ENCODE measurements at places on chromosomes 6 and 20.

GRCh38 chr6:64233746-64234145 is 598.1 kb downstream of the PHF3 start:
- DNase-seq, result no peak
- no peaks in the 10 kb centered on the region for H3K27me3 ChIP-seq
- no peak overlapping the region for H3K4me3 ChIP-seq
- H3K36me3 ChIP-seq, result no peaks in the 10 kb centered on the region
- H3K4me1 ChIP-seq, result no peaks in the 10 kb centered on the region

DNA sequence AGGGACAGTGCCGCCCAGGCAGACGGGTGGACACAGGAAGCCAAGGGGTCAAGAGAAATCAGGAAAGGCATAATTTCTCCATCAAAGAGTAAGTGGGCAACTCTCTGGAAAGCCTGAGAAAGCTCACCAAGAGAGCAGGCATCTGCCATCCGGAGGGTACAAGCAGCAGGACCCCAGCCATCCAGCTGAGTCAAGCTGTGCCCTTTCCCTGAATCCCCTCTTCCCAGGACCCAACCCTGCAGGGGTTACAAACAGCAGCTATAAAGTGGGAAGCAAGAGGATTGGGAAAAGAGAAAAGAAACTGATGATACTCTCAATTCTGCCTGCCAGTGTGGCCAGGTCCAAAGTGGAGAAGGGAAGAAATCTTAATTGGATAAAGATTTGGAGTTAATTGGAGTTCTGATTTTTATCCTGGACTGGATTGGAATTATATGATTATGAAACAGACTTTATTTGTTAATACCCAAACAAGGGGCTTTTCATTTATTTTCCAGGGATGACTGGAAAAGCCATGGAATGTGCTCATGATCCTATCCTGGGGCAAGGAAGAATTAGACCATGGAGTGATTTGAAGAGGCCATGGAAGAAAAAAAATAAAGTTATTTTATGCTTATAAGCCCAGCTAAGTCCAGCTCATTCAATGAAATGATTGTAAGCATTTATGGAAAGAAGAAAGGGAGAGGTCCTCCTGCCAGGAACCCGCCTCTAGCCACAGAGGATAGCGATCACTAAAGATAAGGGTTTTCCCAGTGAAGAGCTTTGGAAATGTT is 34.9 kb downstream of the NHLRC1 start:
- no peak overlapping the region for H3K4me3 ChIP-seq
- H3K4me1 ChIP-seq, result no peaks in the 10 kb centered on the region
- H3K27ac ChIP-seq, result no peak overlapping the region
- no peak for DNase-seq
- H3K27me3 ChIP-seq, result no peaks in the 10 kb centered on the region

- H3K27me3 ChIP-seq, result no peaks in the 10 kb centered on the region
- H3K27ac ChIP-seq, result no peak overlapping the region
- no peak for DNase-seq
- no peaks in the 10 kb centered on the region for H3K36me3 ChIP-seq
- H3K4me1 ChIP-seq, result peaks cover 6% of the 10 kb centered on the region
Observed at GRCh38 chr6:170441316-170441715, 111.8 kb downstream of the PSMB1 start.

DNA sequence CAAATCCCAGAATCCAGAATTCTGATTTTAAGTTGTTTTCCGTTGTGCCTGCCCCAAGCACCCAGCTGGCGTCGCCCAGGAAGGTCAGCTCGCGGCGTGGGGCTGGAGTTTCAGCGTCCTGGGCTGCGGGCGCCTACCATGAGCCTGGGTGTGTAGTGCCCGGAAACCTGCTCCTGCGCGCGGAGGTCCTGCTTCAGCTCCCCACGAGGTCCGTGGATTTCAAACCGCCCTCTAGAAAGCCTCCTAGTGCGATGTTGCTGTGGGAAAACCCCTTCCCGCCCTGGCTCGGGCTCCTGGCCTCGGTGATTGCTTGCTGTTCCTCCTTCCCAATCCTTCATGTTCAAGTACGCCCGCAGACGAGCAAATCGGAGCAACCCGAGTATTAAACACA is 51.3 kb upstream of the NRN1 start:
- no peak overlapping the region for H3K27ac ChIP-seq
- no peaks in the 10 kb centered on the region for H3K4me1 ChIP-seq
- H3K36me3 ChIP-seq, result no peaks in the 10 kb centered on the region
- no peak overlapping the region for H3K4me3 ChIP-seq
- no peaks in the 10 kb centered on the region for H3K27me3 ChIP-seq

- no peak overlapping the region for H3K27ac ChIP-seq
- no peak overlapping the region for H3K4me3 ChIP-seq
- H3K27me3 ChIP-seq, result no peaks in the 10 kb centered on the region
- H3K36me3 ChIP-seq, result no peaks in the 10 kb centered on the region
- no peak for DNase-seq
- no peaks in the 10 kb centered on the region for H3K4me1 ChIP-seq
Observed at GRCh38 chr6:56399250-56399671, 151.9 kb upstream of the COL21A1 start.

GRCh38 chr6:71134929-71135642 is 153.5 kb upstream of the OGFRL1 start:
- H3K36me3 ChIP-seq, result no peaks in the 10 kb centered on the region
- DNase-seq, result no peak
- H3K4me3 ChIP-seq, result no peak overlapping the region
- no peaks in the 10 kb centered on the region for H3K27me3 ChIP-seq

DNA sequence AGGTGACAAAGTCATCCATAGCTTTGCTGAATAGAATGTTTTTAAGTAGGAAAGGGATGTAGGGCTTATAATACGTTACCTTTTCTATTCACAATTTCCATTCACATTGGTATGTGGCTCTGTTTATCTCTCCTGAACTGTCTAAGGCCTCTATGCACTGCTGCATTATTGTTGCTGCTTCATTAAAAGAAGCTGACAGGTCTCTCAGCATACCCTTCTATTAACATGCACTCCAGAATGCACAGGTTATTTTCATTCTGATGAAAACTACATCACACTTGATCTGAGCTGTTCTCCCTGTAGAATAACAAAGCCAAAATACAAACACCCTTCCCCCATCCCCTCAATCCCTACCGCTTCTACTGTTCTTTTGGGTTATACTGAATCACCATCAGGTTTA is 399.3 kb downstream of the TBC1D32 start:
- no peaks in the 10 kb centered on the region for H3K36me3 ChIP-seq
- no peaks in the 10 kb centered on the region for H3K4me1 ChIP-seq
- DNase-seq, result no peak
- H3K27me3 ChIP-seq, result no peaks in the 10 kb centered on the region

DNA sequence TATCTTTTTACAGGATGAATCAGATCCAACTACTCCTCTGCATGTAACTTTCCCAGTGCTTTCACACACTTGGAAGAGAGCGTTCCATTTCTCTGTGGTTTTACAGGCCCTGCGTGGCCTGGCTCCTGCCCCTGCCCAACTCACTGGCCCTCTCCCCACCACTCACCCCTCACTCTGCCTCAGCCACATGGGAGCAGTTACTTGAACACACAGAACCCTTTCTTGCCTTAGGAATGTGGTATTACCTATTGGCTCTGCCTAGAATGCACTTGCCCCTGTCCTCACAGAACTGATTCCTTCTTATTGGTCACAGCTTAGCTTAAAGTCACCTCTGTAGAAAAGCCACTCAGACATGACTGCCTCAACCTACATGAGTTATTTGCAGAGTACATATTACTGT is 108.4 kb downstream of the CRYBG1 start:
- H3K4me1 ChIP-seq, result no peaks in the 10 kb centered on the region
- no peak overlapping the region for H3K27ac ChIP-seq
- no peaks in the 10 kb centered on the region for H3K36me3 ChIP-seq
- peaks cover 2% of the 10 kb centered on the region for H3K27me3 ChIP-seq
- no peak overlapping the region for H3K4me3 ChIP-seq
- DNase-seq, result no peak

- DNase-seq, result no peak
- H3K27me3 ChIP-seq, result no peaks in the 10 kb centered on the region
- peaks cover 31% of the 10 kb centered on the region for H3K36me3 ChIP-seq
Observed at GRCh38 chr6:136657666-136658065, 107.4 kb upstream of the MAP7 start.

- no peaks in the 10 kb centered on the region for H3K4me1 ChIP-seq
- peaks cover 61% of the 10 kb centered on the region for H3K36me3 ChIP-seq
- no peak for DNase-seq
- H3K4me3 ChIP-seq, result no peak overlapping the region
- no peaks in the 10 kb centered on the region for H3K27me3 ChIP-seq
- H3K27ac ChIP-seq, result no peak overlapping the region
Observed at GRCh38 chr20:45426320-45427016, 10.5 kb downstream of the PIGT start.

GRCh38 chr20:13515291-13515690 is 123.4 kb downstream of the TASP1 start:
- no peaks in the 10 kb centered on the region for H3K27me3 ChIP-seq
- H3K4me3 ChIP-seq, result no peak overlapping the region
- H3K4me1 ChIP-seq, result no peaks in the 10 kb centered on the region
- peaks cover 11% of the 10 kb centered on the region for H3K36me3 ChIP-seq
- no peak for DNase-seq

- H3K27ac ChIP-seq, result no peak overlapping the region
- no peak overlapping the region for H3K4me3 ChIP-seq
- no peaks in the 10 kb centered on the region for H3K36me3 ChIP-seq
- peaks cover 31% of the 10 kb centered on the region for H3K27me3 ChIP-seq
- DNase-seq, result no peak
- H3K4me1 ChIP-seq, result no peaks in the 10 kb centered on the region
Observed at GRCh38 chr6:40341726-40342125, 245.4 kb downstream of the LRFN2 start.

DNA sequence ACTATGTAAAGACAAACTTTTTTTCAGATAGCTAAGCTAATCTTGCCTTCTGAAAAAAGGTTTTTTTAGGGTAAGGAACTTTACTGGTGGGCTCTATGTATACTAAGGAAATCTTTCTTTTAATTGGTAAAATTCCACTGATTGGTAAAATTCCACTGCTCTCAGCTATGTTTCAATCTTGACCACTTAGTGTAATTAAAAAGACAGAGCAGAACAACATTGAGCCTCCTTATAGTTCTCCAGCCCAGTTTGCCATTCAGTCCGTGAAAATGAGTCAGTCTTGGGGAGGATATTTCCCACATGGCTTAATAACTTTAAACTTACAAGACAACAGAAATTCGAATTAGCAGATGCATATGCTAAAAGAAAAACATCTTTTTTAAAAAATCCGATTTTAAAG is 92.7 kb downstream of the EYA4 start:
- H3K27ac ChIP-seq, result no peak overlapping the region
- no peak overlapping the region for H3K4me3 ChIP-seq
- H3K36me3 ChIP-seq, result no peaks in the 10 kb centered on the region
- H3K27me3 ChIP-seq, result no peaks in the 10 kb centered on the region

DNA sequence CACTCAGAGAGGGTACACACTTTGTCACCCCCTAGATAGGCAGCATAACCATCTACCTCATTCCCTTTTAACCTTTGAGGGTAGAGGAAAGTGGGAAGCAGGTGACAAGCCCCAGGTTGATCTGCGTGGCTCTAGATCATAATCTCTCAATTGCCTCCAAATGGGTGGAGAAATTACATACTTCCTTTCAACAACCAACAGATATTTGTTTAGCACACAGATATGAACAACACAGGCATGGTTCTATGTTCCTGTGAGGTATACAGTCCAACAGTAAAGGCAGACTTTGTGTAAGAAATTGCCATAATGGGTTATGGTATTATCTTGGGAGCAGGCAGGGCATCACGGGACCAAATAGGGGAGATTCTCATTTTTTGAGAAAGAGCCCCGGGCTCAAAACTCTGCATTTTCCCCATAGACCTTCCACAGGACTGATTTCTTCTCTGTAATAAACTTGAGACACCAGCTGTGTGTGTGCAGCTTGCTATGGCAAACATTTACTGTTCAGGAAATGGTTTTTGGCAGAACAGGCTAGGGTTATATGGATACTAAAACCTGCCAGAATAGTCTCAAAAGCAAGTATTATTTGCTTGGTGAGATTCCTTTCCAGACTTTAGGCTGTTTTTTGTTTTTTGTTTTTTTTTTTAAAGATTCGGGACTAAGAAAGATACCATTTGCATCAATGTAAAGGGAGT is 126.2 kb downstream of the CD164 start:
- no peaks in the 10 kb centered on the region for H3K36me3 ChIP-seq
- H3K4me1 ChIP-seq, result peaks cover 12% of the 10 kb centered on the region
- DNase-seq, result no peak
- H3K4me3 ChIP-seq, result no peak overlapping the region

DNA sequence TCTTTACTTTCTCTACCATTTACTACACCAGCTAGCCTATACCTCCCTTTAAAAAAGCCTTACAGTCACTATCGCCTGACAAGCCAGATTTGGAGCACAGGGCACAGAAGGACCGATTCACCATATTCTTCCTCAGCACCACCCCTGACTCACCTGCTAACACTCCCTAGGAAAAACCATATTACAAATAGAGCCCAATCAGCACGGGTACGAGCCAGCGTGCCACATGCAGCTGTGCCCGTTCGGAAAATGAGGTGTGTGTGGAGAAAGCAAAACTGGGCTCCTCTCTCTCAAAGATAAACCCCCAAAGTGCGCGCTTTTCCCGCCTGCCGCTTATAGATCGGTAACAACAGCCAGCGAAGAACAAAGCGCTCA is 1.2 kb downstream of the SYNCRIP start:
- H3K4me3 ChIP-seq, result peak overlapping the region; percentile 99
- peaks cover 23% of the 10 kb centered on the region for H3K36me3 ChIP-seq
- no peak for DNase-seq
- H3K4me1 ChIP-seq, result peaks cover 58% of the 10 kb centered on the region
- H3K27ac ChIP-seq, result peak overlapping the region; percentile 99

All from tibial artery (tissue), 4 donors.